ENCODE measurements at places on chromosomes 16 and 17.

GRCh38 chr17:28170771-28171170 lies 128.3 kb downstream of the NLK start:
- DNase-seq: no peak
- no peaks in the 10 kb centered on the region for H3K4me1 ChIP-seq
- peaks cover 12% of the 10 kb centered on the region for H3K36me3 ChIP-seq
- H3K4me3 ChIP-seq: no peak overlapping the region
- H3K27me3 ChIP-seq: no peaks in the 10 kb centered on the region
- no peak overlapping the region for H3K27ac ChIP-seq

- H3K4me1 ChIP-seq: no peaks in the 10 kb centered on the region
- no peaks in the 10 kb centered on the region for H3K27me3 ChIP-seq
- no peak overlapping the region for H3K4me3 ChIP-seq
Observed at GRCh38 chr16:1224558-1224957, 510 bp downstream of the TPSG1 start.

DNA sequence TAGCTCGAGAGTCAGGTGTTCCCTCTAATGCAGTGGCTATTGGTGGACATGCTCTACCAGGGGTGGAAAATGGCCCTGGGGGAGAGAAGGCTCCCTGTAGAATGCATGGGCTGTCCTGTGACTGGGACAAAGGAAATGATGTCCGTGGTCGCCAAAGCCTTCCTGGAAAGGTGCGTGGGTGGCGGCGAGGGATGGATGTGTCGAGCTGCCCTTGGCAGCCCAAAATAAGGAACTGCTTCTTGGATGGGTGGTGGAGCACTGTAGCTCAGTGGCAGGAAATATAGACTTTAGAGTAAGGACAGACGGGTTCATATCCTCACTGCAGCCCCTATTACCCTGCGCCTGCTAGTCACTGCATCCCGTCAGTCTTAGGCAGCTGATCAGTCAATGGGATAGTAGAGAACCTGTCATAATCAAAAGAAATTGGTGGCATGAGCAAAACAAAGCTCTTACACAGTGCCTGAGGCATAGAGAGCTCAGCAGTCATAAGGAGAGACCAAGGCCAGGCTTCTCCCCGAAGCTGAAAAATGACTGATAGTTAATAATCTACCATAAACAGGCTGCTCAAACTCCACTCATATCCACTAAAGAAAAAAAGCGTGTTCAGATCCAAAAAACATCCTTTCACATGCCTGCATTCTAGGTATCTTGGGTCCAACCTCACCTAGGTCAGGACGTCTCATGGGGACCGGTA lies 123.5 kb upstream of the PLCG2 start:
- no peaks in the 10 kb centered on the region for H3K27me3 ChIP-seq
- no peaks in the 10 kb centered on the region for H3K4me1 ChIP-seq
- H3K4me3 ChIP-seq: no peak overlapping the region
- H3K36me3 ChIP-seq: no peaks in the 10 kb centered on the region
- H3K27ac ChIP-seq: no peak overlapping the region

DNA sequence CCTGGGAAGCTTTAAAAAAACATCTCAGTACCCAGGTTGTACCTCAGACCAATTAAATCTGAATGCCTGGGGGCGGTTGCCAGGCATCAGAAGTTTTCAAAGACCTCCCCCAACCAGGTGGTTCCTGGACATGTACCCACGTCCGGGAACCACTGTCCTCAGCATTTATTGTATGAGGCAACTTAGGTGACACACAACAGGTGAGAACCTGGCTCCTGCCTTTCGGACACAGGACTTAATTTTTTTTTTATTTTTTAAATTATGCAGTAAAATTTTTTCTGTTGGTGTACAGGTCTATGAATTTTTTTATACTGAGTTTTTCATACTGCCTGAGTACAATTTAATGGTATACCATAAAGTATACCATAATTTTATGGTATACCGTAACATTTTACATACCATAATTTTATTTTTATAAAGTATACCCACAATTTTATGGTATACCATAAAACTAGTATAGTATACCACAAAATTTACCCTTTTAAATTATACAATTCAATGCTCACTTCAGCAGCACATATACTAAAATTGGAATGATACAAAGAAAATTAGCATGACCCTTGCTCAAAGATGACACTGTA lies 38.7 kb upstream of the DHX8 start:
- H3K27ac ChIP-seq: no peak overlapping the region
- H3K27me3 ChIP-seq: no peaks in the 10 kb centered on the region
- H3K4me1 ChIP-seq: no peaks in the 10 kb centered on the region
- no peak for DNase-seq
- no peaks in the 10 kb centered on the region for H3K36me3 ChIP-seq

GRCh38 chr17:79042421-79043190 lies 18.6 kb downstream of the C1QTNF1 start:
- no peak overlapping the region for H3K4me3 ChIP-seq
- peaks cover 4% of the 10 kb centered on the region for H3K4me1 ChIP-seq
- peak; percentile 88 for DNase-seq
- H3K27ac ChIP-seq: no peak overlapping the region

DNA sequence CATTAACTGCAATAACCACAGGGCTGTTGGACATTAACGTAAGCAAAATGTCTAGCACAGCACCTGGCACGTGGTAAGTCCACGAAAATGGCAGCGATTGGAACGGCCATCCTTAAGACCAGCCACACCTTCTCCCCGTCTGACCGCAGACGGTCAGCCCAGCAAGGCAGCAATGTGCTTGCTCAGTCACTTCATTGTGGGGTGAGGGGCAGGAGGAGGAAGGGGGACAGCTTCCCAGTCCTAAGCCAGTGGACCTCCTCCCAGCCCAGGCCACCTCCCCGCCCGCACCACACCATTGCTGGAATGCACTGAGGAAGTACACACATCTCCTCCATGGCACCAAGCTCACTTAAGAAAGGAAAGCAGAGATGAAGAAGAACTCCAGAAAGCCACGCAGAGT lies 8.6 kb upstream of the MYLK3 start:
- H3K27me3 ChIP-seq: no peaks in the 10 kb centered on the region
- H3K4me1 ChIP-seq: peaks cover 15% of the 10 kb centered on the region
- no peaks in the 10 kb centered on the region for H3K36me3 ChIP-seq
- no peak overlapping the region for H3K4me3 ChIP-seq
- H3K27ac ChIP-seq: no peak overlapping the region

DNA sequence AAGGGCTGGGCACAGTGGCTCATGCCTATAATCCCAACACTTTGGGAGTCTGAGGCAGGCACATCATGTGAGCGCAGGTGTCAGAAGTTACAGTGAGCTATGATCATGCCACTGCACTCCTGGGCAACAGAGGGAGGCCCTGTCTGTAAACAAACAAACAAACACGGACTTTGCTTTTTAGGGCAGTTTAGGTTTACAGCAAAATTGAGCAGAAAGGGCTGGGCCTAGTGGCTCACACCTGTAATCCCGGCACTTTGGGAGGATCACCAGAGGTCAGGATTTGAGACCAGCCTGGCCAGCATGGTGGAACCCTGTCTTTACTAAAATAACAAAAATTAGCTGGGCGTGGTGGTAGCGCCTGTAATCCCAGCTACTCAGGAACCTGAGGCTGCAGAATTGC lies 3.3 kb upstream of the CARHSP1 start:
- no peak for DNase-seq
- no peaks in the 10 kb centered on the region for H3K27me3 ChIP-seq
- H3K36me3 ChIP-seq: no peaks in the 10 kb centered on the region
- H3K27ac ChIP-seq: peak overlapping the region; percentile 81
